HCT116 (cell line): ENCODE measurements at places on chromosomes 5 and 9. TPM values are rescaled to one million over a fixed set of nuclear protein-coding genes. Genes with fewer than 3 reads are reported as not detected.

GRCh38 chr9:16950051-16950450, 79.6 kb upstream of the BNC2 start:
- DNase-seq, result no peak

- peak; percentile 50 for DNase-seq
These were observed 642 bp upstream of the ITGA1 start for GRCh38 chr5:52786949-52787599.

The MOB3B gene
- 1.2 TPM for total RNA-seq

The FOXE1 gene
- not detected for total RNA-seq

DNA sequence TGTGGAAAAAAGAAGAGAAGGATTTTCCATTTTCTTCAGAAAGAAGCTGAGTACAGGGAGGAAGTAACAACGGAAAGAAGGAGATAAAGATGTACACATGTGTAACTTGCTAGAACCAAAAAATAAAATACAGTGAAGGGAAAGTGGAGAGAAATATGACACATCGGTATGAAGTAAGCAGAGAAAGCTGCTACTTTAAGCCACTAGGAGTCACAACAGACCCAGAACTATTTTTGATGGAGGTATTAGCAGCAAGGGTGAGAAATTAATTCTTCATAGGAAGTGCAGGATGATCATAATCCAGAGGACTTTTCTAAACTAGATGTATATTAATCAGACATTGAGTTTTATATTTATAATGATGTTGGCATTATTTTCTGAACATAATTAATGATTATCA, 88.5 kb downstream of the FAM174A start:
- no peak for DNase-seq

GRCh38 chr5:129141696-129142095, 47.1 kb downstream of the ISOC1 start:
- DNase-seq, result no peak
